GDM1 (cell line): ENCODE measurements at places on chromosomes 3 and 15.

GRCh38 chr15:40508216-40508615, 37.4 kb downstream of the CHST14 start:
- DNase-seq = no peak

GRCh38 chr3:155321418-155321817, 27.9 kb upstream of the STRIT1 start:
- DNase-seq = no peak

DNA sequence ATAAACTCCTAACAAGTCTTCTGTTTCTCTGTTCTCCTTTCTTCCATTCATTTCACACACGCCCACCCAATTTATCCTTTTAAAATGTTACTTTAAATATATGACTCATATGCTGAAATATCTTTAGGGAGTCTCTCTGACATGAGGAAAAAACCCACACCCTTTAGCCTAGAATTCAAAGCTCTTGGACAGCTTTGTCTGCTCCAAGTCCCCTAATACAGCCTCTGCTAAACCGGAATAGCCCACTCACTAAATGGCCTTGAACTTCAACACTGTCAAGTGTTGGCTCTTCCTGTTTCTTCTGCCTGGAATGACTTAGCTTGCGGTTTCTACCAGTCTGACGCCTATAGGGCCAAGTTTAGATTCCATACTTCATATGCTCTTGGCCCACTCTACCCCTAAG, 3.3 kb upstream of the CD96 start:
- no peak for DNase-seq

DNA sequence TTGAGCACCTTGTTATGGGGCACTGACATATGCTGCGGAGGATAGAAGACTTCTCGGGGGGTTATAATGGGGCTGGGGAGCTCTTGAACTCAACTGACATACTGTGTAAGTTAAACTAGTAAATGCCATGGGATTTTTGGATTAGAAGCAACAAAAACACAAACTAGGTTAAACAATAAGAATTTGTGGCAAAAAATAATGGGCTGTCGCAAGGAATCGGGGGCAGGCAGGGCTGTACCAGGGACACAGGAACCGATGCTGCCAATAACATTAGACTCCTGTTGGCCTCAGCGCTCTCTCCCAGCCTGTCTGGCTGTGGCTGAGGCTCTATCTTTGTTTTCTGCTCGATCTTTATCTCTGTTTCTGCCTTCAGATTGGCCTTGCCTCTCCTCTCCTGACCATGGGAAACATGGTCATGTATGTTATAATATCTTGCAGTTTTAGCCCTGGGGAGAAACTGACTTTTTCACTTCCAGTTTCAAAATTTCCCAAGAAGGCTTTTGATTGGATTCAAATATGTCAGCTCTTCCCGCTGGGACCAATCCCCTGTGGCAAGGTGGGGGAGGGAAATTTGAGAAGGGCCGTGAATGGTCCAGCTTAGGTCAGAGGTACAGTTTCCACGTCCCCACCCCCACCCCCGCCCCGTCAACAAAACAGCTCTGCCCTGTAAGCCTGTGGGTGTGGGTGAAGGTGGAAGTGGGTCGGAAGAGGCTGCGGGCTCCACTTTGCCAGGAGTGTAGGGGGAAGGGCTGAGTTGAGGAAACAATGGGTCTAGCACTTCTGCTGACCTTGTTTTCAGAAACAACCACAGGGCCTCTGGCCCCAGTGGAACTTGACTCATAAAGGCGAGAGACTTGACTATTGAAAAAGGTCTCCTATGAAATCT, 161.1 kb upstream of the TBL1XR1 start:
- peak; percentile 78 for DNase-seq

DNA sequence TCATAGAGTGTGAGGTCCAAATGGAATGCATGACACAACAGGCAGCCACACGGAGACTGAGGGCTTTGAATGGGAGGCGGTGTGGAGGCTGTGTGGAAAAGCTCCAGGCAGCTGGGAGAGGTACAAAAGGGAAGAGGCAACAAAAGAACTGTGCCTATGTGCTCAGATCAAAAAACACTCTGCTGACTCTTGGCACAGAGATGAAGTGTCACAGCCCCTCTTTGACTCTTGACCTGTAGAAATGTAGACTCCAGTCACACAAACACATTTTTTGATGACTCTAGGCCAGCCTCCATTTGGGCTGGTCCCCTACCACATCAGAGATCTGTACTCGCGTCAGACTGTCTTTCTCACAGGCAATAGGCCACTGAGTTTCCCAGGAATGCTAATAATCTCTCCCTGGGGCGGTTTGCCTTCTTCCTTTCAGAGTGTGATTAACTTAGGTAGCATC, 456.0 kb downstream of the TUSC7 start:
- no peak for DNase-seq

- DNase-seq = no peak
These were observed 133.1 kb downstream of the SMAD6 start for GRCh38 chr15:66834881-66835878.

- DNase-seq = peak; percentile 7
These were observed 2.6 kb upstream of the CEMIP start for GRCh38 chr15:80776420-80777045.

DNA sequence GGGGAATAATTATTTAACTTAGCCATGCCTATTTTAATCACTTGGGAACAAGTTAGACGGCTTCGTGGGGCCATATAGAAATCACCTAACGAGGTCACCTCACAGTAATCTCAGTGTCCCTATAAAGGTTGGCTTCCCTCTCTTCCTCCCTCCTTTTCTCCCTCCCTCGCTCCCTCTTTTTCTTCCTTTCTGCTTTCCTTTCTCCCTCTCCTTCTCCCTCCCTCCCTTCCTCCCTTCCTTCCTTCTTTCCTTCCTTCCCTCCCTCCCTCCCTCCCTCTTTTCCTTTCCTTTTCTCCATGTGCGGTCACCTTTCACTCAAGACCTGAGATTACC, 206.1 kb upstream of the DPH6 start:
- no peak for DNase-seq

- DNase-seq = no peak
These were observed 89.9 kb upstream of the PRR23E start for GRCh38 chr3:127103080-127103479.

- no peak for DNase-seq
These were observed 85.6 kb downstream of the UBE2E2 start for GRCh38 chr3:23288715-23289114.

DNA sequence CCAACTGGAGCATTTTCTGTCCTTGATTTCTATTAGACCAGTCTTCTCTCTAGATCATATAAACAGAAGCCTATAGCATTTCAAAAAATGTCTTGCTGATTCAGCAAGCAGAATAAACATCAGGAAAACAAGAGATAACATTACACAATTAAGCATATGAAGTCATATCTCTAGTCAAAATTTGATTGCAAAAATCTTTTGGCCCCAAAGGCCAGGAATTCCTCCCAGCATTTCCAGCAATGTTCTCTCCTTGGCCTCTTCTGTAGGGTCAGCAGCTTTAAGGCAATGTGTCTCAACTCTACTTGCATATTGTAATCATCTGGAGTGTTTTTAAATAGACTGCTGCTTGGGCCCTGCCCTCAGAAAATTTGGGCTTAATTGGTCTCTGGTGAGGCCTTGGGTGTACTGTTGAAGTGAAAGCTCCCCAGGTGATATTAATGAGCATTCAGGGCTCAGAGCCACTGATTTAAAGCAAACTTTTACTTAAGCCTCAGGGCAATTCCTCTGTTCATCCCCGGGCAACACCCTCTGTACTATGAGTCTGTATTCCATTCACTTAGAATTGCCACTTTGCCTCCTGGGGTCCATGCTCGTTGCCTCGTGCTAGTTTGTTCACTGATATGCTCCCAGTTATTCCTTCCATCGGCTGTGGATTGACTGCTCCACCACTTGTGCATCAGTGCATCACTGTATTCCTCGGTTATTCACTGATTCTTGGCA, 1072.6 kb downstream of the ROBO2 start:
- no peak for DNase-seq

- DNase-seq = no peak
These were observed 257.7 kb upstream of the UBE2E1 start for GRCh38 chr3:23547905-23548650.
